ENCODE measurements at places on chromosomes 7 and 10.

DNA sequence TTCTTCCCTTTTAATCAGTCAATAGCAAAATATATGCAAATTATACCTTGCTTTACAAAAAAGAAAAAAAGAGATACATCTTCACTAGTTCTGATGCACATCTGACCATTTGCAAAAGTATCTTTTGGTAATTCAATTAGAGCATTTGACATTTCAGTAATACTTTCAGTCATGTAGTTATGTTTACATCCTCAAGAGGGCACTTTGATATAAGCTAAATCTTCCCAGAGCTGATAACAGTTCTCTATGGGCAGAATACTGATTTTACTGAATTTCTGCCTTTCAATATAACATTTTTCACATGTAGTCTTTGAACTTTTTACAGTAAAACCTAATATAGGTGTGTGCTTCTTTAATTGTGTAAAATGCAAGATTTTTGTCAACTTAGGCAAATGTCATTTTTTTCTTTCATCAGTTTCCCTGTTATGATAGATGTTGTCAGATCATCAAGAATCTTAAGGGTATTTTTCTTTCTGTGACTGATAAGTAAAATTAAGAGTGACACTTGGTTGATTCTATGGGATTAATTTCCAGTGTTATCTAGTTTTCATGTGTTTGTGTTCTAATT, 703.5 kb upstream of the SEMA3D start:
- DNase-seq, result no peak

DNA sequence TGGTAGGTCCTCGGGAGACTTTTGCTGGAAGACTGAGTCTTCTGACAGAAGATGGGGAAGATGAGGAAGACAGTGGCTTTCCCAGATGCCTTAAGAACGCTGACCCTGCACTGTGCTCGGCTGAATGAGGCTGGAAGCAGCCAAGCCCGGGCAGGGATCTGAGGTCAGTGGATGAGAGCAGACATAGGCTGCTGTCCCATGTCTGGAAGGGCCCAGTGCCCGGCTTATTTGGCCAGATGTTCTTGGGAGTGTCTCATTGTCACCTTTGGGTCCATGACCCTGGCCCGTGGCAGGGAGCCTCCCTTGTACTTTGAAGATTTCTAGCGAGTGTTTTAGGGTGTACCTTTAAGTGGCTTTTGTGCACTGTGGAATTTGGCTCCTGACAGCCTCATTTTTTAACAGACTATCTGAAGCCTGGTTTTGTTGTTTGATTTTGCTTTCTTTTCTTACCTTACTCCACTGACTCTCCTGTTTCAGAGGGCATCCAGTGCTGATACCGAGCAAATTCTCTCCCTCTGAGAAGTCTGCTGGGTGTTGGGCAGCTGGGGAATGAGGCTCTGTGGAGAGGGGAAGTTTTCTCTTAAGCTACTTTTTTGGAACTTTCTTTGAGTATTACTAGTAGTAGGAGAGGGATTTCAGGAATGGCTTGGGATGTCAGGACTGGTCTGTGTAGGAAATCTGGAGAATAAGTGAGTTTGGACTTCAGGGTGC, 61.4 kb downstream of the CREB5 start:
- DNase-seq, result no peak

- DNase-seq, result no peak
Measured at GRCh38 chr7:118855290-118855689, 630.8 kb downstream of the ANKRD7 start.

- no peak for DNase-seq
Measured at GRCh38 chr7:107691716-107692115, 31.1 kb downstream of the SLC26A4 start.

DNA sequence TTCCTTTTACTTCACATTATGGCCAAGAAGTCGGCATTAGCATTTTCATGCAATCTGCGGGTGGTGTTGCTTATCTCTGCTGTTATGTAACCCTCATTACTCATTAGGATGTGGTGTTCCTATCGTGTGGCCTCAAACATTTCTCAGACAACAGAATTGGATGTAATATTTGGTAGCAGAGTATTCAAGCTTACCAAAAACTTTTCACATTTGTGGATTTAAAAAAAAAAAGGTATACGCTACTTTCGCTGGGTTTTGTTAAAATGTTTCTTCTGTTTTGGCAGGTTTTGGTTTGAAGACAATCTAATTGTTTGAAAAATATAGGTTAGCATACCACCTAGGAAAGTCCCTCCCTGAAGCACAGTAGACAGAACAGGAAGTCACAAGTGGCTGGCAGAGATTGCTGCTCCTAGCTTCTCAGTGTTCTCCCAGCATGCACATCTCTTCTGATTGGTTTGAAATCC, 128.8 kb downstream of the GATA3 start:
- DNase-seq, result no peak

GRCh38 chr7:29075606-29076005, 70.7 kb downstream of the CPVL start:
- DNase-seq, result no peak

- DNase-seq, result no peak
Measured at GRCh38 chr7:100419660-100420226, 8.8 kb downstream of the ZCWPW1 start.

DNA sequence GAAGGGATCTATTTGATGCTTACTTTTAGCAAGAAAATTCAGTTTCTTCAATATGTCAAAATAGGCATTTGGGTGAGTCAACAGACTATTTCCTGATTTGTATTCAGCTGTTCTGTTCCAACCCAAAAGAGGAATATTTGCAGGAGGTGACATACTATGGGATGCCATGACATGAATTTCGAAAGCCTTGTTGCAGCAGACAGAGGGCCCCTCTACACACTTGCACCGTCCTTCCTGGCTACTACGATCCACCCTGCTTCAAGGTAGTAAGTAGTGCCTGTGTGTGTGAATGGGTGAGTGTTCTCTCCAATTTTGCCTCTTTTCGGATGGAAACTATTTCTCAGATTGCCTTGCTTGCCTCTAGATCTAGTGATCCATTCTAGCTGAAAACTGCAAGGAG, 413.0 kb upstream of the ADARB2 start:
- DNase-seq, result no peak

- DNase-seq, result no peak
Measured at GRCh38 chr7:147569116-147569913, 1021.3 kb upstream of the C7orf33 start.

GRCh38 chr10:86108696-86109095, 257.9 kb downstream of the GRID1 start:
- DNase-seq, result no peak

- DNase-seq, result peak; percentile 47
Measured at GRCh38 chr10:12782537-12782936, 219.0 kb downstream of the CCDC3 start.

- DNase-seq, result no peak
Measured at GRCh38 chr10:25104441-25104840, 70.4 kb upstream of the GPR158 start.

- DNase-seq, result no peak
Measured at GRCh38 chr10:26727005-26727404, 29.5 kb downstream of the PDSS1 start.

DNA sequence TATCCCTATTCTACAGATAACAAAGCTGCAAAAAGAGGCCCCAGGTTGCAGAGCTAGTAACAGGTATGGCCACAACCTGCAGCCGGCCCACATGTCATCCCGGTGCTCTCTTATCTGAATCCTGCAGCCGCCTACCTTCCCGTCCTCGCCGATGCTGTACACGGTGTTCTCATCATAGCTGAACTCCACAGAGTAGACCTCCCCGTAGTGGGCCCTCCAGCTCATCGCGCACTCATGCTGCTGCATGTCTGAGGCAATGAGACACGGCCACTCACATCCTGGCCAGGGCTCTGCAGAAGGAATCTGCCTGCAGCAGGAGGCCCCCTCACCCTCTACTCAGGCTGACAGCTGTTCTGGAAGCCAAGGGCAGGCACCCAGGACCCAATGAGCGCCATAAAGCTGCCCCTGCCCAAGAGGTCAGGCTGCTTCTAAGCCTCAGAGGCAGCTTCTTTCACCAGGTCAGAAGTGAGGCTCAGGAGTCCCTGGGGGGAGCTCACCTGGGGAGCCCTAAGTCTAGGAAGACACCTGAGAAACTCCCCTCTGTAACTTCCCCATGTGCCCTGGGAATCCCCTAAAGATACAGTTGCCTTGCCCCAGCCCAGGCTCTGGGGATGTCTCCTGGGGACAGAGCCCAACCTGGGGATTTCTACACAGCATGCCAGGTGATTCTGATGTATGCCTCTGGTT, 17.9 kb upstream of the CYREN start:
- no peak for DNase-seq

DNA sequence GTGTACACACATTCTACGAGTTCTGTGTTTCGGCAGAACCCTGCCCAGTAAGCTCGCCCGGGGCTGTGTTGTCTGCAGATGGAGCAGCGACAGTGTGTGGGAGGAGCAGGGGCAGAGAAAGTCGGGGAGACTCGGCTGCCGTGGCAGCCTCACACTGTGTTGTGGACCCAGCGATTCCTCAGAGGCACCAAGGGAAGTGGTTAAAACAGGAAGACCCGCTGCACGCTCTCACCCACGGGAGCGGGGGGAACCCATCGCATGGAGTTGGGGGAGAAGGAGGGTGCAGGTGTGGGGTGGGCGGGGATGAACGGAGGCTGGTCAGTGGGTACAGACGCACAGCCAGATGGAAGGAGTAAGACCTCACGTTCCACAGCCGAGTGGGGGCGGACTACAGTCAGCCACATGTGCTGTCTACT, 250.2 kb downstream of the ELFN1 start:
- DNase-seq, result no peak

DNA sequence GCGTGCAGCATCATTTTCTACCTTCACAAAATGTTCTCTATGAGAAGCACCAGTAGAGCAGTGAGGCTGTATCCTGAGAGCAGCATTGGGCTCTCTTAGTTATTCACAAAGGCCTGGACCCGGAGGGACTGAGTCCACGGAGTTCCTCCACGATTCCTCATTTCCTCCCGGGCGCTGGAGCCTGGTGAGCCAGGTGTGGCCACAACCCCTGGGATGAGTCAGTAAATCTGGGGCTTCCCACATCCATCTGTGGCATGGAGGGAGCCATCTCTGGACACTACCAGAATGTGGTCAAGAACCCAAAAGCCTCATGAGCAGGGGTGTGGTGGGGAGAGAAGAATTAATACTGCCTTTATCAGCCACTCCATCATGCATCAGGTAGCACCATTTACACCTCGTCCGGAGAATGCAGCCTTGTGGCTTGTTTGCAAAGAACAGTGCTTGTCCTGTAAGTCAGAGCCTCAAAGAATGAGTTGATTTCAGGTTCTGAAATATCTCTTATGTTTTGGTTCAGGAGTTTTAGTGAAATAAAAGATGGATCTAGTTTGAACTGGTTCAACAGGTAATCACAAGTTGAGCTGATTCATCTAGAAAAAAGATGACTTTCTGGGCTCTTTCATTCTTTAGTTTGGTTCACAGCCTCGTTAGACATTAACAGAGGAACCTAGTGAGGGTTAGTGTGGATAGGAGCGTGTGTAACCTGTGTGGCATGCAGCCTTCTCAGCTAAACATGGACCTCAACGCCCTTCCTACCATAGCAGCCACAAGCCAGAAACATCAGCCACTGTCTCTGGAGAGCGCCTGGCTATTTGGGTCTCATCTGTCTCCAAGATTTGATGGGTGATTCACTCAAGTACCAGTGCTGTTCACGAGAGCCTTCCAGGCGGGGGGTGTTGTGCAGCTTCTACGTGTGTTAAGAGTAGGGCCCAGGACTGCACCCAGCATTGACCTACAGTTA, 95.2 kb downstream of the WDR37 start:
- DNase-seq, result no peak

DNA sequence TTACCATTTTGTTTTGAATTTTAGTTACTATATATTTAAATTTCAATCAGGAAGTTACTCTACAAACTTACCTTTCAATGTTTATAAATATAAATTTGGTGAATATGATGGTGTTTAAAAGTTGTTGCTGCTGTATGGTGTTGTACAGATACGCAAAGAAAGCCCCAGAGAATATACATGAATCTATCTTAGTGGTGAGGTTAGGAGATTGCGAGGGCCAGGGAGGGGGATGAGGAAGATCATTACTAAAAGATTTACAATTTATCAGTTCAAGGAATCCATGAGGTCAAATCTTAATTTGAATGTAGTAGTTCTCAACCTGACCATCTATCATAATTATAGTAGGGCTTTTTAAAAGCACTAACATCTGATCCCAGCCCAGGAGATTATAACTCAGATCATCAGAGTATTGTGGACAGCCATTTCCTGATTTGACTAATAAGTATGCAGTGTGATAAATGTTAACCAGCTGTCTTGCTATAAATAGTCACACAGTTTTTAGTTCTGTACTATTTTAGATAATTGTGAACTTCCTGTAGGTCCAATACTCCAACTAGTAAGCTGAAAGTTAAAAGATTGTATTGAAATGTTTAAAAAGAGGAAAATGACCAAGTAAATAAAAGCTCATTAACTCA, 23.6 kb downstream of the FAM3C start:
- no peak for DNase-seq

DNA sequence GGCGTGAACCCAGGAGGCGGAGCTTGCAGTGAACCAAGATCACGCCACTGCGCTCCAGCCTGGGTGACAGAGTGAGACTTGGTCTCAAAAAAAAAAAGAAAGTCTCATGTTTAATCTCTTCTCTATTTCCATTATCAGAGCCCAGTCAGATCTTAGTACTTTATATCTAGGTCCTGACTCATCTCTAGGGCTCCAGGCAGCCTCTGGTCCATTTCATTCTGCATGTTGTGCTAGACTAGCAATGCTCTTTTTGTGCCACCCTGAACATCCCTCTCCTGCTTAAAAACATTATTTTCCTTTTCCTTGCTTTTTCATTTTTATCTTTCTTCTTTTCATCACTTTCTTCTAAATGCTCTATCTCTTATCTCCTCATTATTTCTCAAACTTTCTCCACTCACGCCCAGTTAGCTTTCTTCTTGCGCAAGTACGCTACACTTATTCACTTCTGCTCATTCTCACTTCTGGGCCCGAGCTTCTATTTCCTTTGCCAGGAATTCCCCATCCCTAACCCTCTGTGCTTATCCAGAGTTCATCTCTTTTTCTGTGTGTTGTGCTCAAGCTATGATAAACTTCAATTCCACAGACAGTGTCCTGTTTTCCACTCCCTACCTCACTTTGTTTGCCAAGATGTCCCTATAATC, 63.9 kb downstream of the BTAF1 start:
- DNase-seq, result no peak
